ENCODE measurements at places on chromosomes 13 and 19. TPM values are rescaled to one million over a fixed set of nuclear protein-coding genes. Genes with fewer than 3 reads are reported as not detected.

DNA sequence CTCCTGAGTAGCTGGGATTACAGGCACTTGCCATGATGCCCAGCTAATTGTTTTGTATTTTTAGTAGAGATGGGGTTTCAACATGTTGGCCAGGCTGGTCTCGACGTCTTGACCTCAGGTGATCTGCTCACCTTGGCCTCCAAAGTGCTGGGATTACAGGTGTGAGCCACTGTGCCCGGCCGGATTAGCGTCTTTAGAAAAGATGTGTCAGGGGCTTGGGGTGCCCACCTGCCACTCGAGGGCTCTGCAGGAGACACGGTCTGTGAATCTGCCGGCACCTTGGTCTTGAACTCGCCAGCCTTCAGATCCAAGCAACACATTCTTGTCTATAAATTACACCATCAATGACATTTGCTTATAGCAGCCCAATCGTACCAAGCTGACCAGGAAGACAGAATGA is 38.8 kb upstream of the TUBGCP3 start:
- DNase-seq, result no peak

GRCh38 chr19:45526143-45526542 is 18.9 kb downstream of the VASP start:
- DNase-seq, result peak; percentile 94

GRCh38 chr19:44856421-44857083 is 10.5 kb downstream of the NECTIN2 start:
- no peak for DNase-seq

KIR2DL4 gene
- total RNA-seq, result not detected

DNA sequence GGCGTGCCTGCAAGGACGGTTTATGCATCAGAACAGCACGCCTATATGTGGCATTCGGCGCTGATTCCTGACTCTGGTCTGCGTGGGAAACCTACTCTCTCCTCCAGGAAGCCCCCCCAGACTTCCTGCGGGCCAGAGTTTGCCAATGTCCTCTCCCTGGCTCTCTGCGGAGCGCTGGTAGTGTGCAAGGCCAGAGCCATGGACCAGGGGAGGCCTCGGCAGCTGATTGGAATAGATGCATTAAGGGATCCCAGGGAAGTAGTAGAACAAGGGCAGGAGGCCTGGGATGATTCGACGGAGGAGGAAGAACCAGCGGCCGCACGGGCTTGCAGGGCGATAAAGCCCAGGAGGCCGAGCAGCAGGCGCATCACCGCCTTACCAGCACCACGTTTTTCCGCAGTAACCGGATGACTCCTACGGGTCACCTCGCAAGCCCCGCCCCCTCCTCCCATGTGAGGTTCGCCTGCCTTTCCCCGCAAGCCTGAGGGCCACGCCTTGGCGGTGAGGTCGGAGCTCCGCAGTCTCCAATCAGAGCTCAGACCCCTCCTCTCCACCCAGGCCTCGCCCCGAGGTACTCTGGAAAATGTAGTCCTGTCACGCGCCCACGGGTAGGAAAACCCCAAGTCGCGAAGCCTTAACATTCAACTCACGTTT is 5.0 kb downstream of the CLEC11A start:
- DNase-seq, result peak; percentile 99

DNA sequence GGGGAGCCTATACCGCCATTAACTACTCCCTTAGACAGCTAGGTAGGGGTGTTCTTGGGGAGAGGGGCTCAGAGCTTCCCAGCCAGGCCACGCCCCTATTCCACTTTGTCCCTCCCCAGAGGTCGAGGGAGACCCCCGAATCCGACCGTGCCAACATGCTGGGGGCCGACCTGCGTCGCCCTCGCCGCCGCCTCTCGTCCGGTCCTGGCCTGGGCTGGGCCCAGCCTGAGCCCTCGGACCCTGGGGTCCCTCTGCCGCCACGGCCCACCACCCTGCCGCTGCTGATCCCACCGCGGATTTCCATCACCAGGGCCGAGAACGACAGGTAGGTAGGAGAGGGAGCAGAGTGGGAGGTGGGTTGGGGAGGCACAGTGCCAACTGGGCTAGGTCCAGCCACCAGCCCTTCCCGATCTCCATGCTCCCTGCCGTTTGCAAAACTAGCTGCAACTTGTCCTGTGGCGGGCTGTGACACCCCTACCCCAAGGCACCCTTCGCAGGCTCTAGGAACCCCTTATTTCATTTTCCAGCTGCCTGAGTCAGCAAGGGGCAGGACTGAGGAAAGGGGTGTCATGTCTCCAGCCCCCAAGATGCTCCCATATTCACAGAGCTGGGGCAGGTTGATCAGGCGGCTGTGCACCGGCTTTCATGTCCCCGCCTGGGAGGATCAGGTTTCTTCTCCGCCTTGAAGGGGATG is 2.6 kb upstream of the PDE4A start:
- DNase-seq, result peak; percentile 70

DNA sequence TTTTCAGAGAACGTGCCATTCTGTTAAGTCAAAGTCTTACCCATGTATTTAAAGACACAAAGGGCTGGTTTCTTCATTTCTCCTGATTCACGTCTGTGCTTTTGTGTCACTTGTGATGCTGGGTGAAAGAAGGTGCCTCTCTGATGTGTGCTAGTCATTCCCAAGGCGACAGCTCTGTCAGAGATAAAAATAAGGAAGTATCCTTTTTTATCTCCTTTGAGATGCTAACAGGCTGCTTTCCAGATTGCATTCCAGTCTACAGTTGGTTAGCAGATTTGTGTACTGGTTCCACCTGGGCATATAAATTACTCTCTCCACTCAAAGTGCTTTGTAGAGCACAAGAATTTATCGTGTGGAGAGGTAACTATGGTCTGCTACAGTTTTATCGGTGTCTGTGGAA is 33.5 kb upstream of the DCT start:
- DNase-seq, result no peak

DNA sequence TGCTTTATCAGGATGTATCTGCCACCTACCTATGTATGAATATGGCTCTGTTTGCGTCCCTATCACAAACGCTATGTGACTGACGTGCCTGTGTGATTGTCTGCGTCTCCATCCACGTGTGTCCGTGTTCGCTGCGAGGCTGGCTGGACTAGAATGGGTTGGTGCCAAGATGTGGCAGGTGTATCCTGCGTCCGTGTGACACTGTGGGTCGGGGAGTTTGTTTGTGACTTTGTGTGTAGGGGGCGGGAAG is 6.7 kb upstream of the HOOK2 start:
- no peak for DNase-seq

DNA sequence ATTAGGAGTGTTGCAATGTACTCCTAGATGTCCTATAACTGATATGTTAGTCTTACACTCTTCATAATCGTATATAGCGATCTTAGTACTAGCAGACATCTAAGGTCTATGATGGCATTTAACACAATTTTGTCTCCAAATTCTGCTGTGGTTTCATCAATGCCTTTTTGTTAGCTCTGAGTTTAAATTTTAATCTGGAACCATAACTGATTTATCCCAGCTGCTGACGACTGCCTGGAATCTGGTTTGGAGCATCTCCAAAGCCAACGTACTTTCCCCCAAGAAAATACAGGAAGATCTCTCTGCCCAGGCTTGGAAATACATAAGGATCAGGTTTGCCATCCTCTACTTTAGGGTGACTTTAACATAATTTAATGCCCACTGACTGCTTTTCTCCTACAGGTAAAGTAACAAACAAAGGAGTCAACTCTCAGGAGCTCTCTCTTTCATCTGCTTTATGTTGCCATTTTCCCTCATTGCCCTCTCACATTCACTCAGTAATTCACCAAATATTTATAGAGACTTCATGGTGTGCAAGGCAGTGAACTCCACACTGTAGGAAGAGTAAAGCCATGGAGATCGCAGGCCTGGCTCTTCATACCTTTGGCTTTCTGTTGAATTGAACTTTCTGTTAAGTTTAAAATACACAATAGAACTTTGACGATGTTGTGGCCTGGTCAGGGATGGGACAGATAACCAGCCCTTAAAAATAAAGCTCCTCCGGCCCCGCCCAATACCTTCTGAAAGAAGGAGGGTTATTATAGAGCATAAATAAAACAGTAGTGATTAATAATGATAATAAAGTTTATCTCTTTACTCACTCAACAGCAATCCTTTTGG is 23.3 kb upstream of the SPART start:
- DNase-seq, result no peak

DNA sequence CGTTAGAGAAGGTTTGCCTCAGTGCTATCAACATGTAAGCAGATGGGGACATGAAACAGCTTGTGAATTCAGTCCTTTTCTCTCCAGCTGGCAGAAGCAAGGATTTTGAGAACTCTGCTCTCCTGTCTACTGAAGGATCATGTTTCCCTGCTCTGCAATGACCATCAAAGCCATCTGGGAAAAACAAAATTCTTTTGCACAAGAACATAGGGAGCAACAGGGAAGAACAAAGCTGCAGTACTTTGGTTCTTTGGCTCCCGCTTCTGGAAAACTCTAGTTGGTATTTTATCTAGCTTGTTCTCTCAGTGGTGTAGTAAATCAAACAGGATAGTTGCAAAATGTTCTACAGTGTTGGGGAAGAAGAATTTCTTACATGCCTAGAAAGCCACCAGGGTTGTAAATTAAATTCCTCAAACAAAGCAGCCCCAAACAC is 270.4 kb downstream of the ENOX1 start:
- no peak for DNase-seq

Measured in H9 (cell line).